ENCODE measurements at places on chromosomes 1 and 21.

DNA sequence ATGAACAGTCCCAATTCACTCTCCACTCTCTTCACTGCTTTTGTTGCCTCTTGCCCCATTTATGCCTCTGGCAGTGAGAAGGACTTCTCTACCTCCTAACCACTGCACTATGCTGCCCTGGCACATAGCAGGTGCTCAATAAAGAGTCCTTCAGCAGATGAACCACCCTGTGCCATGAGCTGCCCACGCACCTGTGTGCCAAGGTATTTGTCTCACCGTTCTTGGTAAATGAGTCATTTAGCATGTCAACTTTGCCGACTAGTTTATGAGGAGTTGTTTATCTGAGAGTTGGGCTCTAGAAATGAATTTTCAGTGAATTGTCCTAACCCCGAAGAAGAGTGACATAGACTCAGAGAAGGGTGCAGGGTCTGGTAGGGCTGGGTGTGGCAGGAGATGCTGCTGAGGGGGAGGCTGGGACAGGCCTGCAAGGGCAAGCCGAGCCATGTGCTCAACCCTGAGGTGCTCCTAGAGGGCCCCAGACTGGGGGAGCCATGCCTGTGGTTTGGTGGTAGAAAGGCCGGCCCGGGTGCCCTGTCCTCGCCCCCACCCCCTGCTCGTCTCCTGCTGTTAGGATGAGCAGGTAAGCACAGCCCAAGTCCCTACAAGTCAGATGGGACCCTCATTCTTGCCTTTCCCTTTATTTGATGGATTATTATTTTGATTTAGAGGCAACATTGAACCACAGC, 654.5 kb downstream of the MATN1 start:
- no peak for DNase-seq

GRCh38 chr1:39960431-39960958, 5.5 kb downstream of the MFSD2A start:
- no peak for DNase-seq

DNA sequence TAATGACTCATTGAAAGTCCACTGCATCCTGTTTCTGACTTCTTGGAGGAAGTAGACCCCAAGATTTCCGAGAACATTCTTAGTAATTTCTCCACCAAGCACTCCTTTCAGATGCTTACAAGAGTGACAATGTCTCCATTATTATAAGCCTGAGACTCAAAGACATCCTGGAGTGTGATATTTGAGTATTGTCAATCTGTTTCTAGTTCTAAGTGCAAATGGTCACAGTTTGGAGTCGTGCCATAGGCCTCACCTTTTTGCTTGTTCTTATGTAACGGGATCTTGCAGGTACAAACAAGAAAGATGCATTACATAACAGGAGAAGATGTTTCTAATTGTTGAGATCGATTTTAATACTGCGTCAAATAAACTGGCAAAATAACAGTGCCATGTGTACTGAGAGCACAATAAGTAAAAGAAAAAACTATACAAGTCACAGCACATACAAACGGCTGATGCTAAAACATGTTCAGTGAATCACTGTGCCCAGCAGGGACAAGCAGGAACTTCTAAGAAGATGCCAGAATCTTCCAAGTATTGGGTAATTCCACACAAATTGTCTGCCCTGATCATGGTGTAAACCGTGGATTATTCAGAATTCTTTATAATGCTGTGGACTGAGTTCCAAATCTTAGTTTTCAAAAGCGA, 54.1 kb downstream of the CD2 start:
- DNase-seq: no peak

- DNase-seq: no peak
Observed at GRCh38 chr21:40546647-40547046, 300.3 kb downstream of the DSCAM start.

DNA sequence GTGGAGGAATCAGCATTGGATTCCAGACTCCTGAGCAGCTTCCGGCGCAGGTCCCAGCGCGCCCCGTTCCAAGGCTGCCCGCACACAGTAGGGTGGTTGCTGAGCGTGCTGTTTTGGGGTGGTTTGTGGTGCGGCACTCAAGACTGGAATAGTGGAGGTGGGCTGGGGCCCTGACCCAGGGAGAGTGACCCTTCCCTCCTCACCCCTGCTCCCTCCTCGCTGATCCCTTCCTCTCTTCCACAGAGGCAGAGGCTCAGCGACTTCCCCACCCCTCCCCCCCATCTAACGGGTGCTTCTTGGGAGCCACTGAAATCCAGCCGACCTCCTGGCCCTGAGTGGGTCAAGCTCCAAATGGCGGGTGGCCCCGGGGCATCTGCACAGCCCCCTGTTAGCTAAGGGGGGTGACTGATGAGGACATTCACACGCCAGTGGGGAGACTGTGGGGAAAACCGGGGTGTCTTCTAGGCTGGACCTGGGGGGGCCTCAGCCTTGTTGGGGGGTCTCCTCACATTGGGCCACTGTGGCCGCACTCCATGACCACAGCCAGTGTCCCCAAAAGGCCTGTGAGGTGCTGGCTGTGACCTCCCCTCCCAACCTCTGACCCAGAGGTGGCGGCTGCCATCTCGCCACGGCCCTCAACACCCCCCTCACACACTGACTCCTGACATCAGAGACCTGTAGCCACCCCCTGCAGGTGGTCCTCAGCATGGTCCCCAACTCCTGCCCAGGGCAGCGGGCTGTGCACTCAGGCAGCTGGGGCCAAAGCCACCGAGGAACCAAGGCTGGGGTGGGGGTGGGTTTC, 3.9 kb upstream of the HES4 start:
- no peak for DNase-seq

GRCh38 chr1:244254467-244254866, 197.2 kb downstream of the ADSS2 start:
- DNase-seq: no peak

GRCh38 chr1:208528578-208529240, 284.5 kb upstream of the PLXNA2 start:
- no peak for DNase-seq

DNA sequence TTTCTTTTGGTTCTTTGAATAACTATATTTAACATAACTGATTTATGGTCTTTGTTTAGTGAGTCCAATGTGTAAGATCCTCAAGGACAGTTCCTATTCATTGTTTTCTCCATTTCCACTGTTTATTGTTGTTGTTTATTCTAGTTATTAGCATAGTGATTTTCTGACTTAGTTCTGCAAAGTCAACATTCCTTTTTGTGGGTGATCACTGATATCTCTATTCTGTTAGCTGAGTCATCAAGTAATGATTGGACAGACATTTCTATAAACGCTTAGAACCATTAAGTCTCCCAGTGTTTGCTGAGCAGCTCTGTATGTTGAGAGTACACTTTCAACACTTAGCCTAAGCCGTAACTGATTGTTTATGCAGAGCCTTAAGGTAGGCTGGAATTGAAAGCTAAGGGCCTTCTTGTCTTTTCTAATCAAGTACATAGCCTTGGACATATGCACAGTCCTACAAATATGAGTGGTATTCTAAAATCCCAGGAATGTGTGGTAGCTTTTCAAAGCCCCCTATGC, 87.1 kb downstream of the SLC5A9 start:
- no peak for DNase-seq

- no peak for DNase-seq
Observed at GRCh38 chr1:30727824-30728223, 4.4 kb upstream of the MATN1 start.

DNA sequence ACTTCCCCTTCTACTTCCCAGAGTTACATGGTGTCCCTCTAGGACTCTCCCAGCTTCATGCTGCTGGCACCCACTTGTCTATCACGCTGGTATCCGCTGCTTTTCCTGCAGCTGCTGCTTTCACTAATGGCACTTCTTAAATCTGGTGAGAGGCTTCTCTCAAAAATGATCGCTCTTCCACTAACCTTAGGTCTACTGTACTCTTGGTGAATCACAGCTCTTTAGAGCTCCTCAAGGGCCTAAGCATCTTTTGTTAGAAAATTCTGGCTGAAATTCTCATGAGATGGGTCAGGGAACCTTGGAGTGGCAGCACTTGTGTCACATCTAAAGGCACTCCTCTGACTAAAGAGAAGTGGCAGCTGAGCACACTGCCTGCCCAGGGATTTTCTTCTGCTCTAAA, 32.1 kb downstream of the ZMYND12 start:
- DNase-seq: no peak

Measured in stimulated activated CD8-positive, alpha-beta memory T cell treated with anti-CD3 and anti-CD28 coated beads, Interleukin-15, amount 100 ng/mL, for 24 hours (primary cell).